ENCODE measurements at places on chromosomes 1 and 21.
A peak's percentile ranks its signal among the peaks of the same experiment; 100 is the strongest.

- no peak for DNase-seq
Observed at GRCh38 chr1:4210043-4210442, 310.0 kb upstream of the C1orf174 start.

- DNase-seq, result no peak
Observed at GRCh38 chr1:27569506-27570291, 34.2 kb downstream of the AHDC1 start.

- DNase-seq, result no peak
Observed at GRCh38 chr1:176243746-176244145, 36.7 kb upstream of the COP1 start.

DNA sequence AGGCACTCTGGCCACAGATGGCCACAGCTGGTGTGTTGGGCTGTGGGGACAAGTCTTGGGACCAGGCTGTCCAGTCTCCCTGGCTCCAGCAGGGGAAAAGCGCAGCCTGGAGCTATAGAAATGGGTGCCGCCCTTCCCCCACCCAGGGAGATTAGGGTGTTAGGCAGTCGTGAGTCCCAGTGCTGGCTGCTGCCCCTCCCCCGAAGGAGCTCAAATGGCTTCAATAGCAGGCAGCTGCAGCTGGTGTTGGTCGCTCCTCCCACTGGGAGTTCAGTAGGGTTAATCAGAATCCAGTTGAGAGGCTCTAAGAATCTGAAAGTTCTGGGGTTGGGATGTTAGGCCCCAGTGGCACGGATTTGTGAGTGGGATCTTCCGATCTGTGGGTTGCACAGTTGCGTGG, 595.6 kb upstream of the PKN2 start:
- no peak for DNase-seq

DNA sequence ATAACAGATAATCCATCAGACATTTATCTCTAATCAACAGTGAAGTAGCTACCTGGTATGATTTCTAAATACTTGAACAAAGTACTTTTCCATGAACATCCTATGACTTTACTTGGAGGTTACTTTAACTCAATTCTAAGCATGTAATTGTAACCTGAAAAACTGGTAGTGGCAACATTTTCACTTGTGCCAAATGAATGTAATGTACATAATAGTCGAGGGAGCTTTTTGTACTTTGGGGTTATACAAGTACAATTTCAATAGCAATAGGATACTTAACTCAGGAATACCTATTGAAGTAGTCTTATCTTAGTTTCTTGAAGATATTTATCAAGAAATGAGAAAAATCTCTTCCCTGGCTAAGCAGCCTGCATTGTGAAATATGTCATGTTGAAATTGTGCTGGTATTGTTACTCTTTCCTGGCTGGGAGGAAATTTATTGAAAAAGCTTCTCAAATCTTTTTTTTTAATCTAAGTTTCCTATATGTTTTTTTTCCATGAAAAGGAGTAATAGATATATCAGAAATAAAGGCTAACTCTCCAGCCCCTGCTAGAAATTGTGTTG, 33.7 kb upstream of the CACYBP start:
- DNase-seq, result no peak

GRCh38 chr1:157978586-157979403, 14.7 kb upstream of the KIRREL1 start:
- DNase-seq, result no peak

GRCh38 chr1:97901017-97901658, 19.7 kb downstream of the DPYD start:
- no peak for DNase-seq

GRCh38 chr1:204479387-204480136, 15.0 kb downstream of the PIK3C2B start:
- DNase-seq, result no peak

DNA sequence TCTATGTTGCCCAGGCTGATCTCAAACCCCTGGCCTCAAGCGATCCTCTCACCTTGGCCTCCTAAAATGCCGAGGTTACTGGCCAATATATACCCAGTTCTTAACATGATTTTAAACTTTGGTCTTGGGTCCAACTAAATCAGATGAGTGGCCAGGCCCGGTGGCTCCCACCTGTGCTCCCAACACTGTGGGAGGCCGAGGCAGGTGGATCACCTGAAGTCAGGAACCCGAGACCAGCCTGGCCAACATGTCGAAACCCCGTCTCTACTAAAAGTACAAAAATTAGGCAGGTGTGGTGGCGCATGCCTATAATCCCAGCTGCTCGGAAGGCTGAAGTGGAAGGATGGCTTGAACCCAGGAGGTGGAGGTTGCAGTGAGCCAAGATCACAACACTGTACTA, 29.6 kb downstream of the TOMM20 start:
- no peak for DNase-seq

DNA sequence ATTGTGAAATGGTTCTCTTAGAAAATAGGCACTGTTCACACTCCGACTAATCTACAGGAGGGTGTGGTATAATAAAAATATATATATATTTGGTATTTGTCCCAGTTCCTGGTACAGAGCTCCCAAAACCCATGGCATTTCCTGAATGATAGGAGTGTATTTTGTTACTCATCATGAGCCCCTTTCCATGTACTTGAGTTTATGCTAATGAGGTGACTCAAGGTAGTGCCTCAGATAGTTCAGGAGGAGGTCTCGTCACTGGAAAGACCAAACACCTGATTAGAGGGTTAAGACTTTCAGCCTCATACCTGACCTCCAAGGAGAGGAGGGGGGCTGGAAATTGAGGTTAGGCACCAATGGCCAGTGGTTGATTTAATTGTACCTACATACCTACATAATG, 57.9 kb downstream of the TTC3 start:
- no peak for DNase-seq

DNA sequence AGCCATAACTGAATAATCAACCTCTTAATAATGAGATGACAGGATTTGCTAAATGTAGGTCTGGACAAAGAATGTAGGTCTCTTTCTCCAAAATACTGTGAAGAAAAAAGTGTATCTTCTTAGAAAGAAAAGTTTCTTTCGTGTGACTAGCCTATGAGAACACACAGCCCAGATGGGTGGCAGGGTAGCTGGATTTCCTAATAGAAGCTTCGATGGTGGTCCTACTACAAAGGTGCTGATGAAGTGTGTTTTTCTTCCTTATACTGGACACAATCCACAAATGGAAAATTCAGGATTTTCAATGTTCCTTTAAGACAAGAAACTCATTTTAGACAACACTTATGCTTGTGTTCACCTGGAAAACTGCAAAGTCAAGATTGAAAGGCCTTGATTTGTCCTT, 90.2 kb upstream of the ZNHIT6 start:
- no peak for DNase-seq

GRCh38 chr1:198560161-198560560, 19.7 kb upstream of the ATP6V1G3 start:
- no peak for DNase-seq

GRCh38 chr21:33355355-33355754, 30.6 kb downstream of the IFNAR1 start:
- DNase-seq, result no peak

DNA sequence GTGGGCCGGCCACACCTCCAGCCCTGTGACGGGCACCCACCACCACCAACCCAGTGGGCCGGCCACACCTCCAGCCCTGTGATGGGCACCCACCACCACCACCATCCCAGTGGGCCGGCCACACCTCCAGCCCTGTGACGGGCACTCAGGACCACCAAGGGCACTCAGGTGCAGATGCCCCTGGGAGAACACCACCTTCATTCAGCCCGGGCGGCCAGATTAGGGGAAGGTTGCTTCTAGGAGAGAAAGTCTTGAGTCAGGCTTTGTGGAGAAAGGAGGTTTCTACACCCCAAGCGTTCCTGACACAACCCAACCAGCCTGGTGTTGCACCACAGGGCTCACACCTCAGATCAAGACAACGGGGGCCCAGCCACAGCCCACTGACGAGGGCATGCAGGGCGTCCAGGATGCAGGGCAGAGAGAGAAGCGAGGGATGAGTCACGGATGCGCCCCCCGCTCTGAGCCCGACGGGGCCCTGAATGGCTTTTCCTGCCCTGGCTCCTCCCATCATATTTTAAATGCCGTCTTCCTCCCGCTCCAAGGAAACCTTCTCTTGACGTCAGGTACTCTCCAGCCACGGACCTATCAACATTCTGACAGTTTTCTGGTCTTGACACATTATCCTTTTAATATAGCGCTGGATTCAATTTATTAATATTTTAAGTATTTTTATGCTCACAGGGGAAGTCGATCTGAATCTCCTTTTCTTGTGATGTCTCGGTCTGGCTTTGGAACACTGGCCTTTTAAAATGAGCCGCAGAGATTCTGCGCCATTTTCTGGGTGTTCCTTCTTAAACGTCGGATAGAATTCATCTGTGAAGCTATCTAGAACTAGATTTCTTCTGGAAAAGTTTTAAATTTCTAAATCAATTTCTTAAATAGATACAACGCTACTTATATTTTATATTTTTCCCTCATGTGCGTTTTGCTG, 631 bp upstream of the SPATC1L start:
- peak; percentile 85 for DNase-seq

DNA sequence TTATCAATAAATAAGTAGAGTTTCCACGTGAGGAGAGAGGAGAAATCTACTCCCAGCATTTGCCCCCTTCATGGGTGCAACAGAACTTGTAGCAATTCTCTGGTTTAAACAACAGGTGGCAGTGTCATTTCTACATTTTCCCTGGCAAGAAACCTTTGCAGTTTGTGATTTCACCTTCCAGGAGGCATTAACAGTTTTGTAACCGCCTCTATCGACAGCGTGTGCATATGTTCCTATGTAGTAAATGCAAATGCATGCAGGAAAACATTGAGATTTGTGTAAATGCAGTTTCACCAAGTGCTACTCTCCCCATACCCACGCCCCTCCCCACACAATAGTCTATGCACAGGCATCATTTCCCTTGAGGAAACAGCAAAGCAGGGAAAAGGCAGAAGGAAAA, 494.7 kb downstream of the SMYD3 start:
- DNase-seq, result no peak

DNA sequence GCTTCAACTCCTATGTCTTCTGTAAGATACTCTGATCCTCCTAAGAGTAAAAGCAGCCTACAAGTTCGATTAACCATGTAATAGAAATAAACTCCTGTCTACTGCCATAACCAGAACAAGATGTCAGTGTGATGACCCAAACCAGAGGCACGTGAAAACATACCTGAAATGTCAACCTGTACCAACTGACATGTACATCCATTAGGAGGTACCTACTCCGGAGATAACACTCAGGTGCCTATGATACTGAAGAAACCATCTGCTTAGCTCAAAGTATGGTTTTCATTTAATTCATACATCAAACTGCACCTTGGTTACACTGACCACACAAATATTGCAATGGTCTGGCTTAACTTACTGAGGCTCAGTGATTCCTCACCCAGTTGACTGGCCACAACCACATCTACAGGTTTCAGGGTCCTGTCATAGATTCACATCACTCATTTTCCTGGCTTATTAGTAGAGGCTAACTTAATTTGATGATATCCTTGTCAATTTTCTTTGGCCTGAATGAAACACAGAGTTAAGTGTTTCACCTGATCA, 4.4 kb downstream of the ITPKB start:
- DNase-seq, result no peak

GRCh38 chr1:221822591-221822990, 80.7 kb upstream of the DUSP10 start:
- DNase-seq, result no peak

DNA sequence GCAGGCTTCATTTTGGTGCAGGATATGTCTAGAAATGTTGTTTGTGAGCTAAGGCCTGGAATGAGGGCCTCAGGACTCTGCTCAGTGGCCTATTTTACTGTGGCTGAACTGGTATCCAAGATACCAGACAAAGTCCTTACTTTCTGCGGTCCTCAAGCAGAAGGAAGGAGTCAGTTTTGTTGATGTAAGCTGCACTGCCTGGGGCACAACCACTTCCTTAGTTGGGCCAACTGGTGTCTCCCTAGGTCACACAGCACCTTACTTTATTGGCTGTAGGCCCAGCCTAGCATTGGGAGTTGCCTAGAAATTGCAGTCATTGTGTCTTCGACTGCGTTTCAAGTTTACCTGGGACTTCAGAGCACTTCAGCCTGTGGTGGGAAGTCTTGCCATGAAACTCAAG, 1322.7 kb downstream of the AMY1C start:
- DNase-seq, result no peak

Measured in NK-92 treated with Interleukin-12 subunit alpha and Interleukin-12 subunit beta, amount 100 ng/mL, for 24 hours (cell line).